ENCODE measurements at places on chromosomes 1 and 21. TPM values are rescaled to one million over a fixed set of nuclear protein-coding genes. Genes with fewer than 3 reads are reported as not detected.
A peak's percentile ranks its signal among the peaks of the same experiment; 100 is the strongest.

Gene PCP4L1
- polyA plus RNA-seq = 1.0 TPM

Gene LMX1A
- not detected for polyA plus RNA-seq

- DNase-seq = no peak
These were observed 175.7 kb downstream of the HHIPL2 start for GRCh38 chr1:222372221-222372620.

- DNase-seq = no peak
These were observed 295.6 kb downstream of the PTPRC start for GRCh38 chr1:198934426-198934825.

Gene MAGI3
- 28.6 TPM for polyA plus RNA-seq

- DNase-seq = no peak
These were observed 43.7 kb upstream of the PIGC start for GRCh38 chr1:172487550-172487949.

DNA sequence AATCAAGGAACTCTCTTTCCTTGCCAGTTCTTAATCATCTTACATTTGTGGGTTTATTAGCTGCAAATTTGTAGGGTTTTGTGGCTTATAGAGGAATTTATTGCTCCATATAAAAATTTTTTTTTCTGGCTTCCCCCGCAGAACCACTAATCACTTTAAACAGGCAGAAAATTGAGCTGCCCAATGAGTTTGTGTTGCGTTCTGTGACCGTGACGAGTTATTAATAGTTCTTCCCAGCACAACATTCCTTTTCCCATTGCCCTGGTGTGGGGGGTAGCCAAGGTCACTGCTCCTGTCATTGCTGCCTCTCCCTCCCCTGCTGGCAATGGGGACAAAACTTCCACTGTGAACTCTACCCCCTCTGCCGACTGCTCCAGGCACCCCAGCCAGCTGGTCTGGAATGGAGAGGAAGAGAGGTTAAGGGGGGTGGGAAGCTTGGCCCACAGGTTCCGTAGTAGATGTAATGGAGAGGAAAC lies 55.1 kb downstream of the UBE2T start:
- DNase-seq = no peak

Gene SLC2A5
- polyA plus RNA-seq = 1.8 TPM

- DNase-seq = no peak
These were observed 11.0 kb downstream of the SLC27A3 start for GRCh38 chr1:153786038-153786790.

GRCh38 chr1:6329851-6330250 lies 63.7 kb downstream of the ACOT7 start:
- no peak for DNase-seq

DNA sequence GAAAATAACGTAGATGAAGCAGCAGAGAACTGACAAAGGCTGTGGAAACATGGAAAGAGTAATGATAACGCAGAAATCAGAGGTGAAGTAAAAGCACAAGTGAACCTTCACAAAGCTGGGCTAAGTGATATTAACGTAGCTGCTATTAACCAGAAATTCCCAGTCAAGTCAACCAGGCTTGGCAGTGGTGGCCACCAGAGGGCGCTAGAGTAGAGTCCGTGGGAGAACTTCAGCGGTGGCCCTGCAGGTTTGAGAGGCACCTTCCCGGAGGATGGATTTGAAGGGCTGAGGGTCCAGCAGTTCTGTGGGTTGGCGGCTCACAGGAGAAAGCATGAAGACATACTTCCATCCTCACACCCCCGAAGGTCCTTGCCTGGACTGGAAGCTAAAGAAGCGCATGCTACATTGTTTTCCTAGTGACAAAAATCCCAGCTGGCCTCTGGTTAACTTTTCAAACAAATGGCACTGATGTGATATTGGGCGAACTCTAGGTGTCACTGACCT lies 81.7 kb upstream of the ZNF648 start:
- peak; percentile 88 for DNase-seq

DNA sequence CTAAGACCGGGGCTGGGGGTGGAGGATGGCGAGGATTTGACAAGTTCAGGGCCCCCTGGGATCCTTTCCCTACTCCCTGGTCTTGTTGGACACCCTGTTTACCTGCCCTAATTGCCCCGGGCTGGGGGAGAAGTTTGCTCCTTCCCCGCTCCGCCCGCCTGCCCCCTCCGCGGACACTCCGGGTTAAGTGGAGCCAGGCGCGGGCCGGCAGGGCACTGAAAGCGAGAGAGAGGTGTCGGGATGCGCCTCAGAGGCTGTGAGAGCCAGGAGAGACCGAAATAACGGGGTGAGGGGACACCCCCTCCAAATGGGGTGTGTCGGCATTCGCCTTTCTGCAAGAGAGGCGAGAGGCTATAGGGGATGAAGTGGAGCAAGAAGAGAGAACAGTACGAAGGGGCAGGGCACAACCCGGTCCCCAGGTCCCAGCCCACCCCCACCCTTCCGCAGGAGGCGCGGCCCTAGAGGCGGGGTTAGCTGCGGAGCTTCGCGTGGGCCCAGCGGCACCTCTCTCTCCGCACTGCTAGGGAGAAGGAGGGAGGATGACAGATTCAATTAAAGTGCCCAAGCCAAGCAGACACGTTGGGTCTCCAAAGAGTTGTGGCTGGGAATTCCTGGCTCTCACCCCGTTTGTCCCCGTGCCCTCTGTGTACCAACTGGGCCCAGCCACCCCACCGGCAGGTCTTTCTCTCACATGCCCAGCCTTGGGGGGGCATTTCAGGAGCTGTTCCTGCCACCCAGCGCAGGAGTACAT lies 3.8 kb downstream of the EFNA3 start:
- no peak for DNase-seq

Gene MYBPH
- 0.33 TPM for polyA plus RNA-seq

- no peak for DNase-seq
These were observed 9.3 kb upstream of the VANGL1 start for GRCh38 chr1:115632251-115633026.

GRCh38 chr1:240586006-240586405 lies 25.9 kb downstream of the GREM2 start:
- DNase-seq = no peak

GRCh38 chr1:20584890-20585289 lies 4.0 kb upstream of the CDA start:
- no peak for DNase-seq

- no peak for DNase-seq
These were observed 260.0 kb upstream of the BEND5 start for GRCh38 chr1:49036700-49037099.

DNA sequence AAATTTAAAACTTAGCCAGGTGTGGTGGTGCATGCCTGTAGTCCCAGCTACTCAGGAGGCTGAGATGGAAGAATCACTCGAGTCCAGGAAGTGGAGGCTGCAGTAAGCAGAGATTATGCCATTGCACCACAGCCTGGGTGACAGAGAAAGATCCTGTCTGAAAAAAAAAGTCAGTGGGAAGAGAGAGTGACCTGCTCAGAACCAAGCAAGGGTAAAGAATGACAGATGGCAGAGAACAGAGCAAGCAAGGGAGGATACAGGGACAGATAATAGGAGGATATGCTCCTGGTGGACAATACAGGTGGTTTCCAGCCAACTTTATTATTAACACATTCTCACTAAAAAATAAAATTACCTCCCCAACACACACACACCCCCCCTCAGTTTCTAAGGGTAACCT lies 4.6 kb upstream of the TMEM51 start:
- DNase-seq = no peak

Gene KRTAP7-1
- not detected for polyA plus RNA-seq

All from right renal pelvis (tissue), 4 donors.